Esophagus muscularis mucosa (tissue), 4 donors: ENCODE measurements at places on chromosomes 11 and 22. TPM values are rescaled to one million over a fixed set of nuclear protein-coding genes. Genes with fewer than 3 reads are reported as not detected.

EWSR1 gene
- total RNA-seq = 195 TPM

C11orf16 gene
- not detected for total RNA-seq

DRICH1 gene
- total RNA-seq = not detected

OR2AG2 gene
- total RNA-seq = not detected

GRAP2 gene
- 5.8 TPM for total RNA-seq

SMTNL1 gene
- not detected for total RNA-seq

GRCh38 chr11:11806586-11806985 lies 35.2 kb upstream of the USP47 start:
- H3K4me3 ChIP-seq = no peak overlapping the region
- peaks cover 14% of the 10 kb centered on the region for H3K4me1 ChIP-seq
- H3K27me3 ChIP-seq = no peaks in the 10 kb centered on the region
- no peaks in the 10 kb centered on the region for H3K36me3 ChIP-seq
- no peak overlapping the region for H3K27ac ChIP-seq

- no peaks in the 10 kb centered on the region for H3K36me3 ChIP-seq
- no peaks in the 10 kb centered on the region for H3K27me3 ChIP-seq
- H3K27ac ChIP-seq = no peak overlapping the region
- no peaks in the 10 kb centered on the region for H3K4me1 ChIP-seq
These were observed 146.6 kb downstream of the BBOX1 start for GRCh38 chr11:27187075-27187847.

DNA sequence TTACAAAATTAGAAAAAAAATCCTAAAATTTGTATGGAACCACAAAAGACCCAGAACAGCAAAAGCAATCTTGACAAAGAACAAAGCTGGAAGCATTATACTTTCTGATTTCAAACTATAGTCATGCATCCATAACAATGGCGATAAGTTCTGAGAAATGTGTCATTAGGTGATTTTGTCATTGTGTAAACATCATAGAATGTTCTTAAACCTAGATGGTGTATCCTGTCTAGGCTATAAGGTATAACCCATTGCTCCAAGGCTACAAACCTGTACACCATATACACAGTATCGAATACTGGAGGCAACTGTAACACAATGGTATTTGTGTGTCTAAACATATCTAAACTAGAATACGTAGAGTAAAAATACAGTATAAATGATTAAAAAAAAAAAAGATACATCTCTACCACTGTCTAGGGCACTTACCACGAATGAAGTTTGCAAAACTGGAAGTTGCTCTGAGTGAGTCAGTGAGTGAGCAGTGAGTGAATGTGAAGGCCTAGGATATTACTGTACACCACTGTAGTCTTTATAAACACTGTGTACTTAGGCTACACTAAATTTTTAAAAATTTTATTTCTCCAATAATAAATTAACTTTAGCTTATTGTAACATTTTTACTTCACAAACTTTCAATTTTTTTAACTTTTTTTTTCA lies 18.1 kb upstream of the SC5D start:
- no peaks in the 10 kb centered on the region for H3K27me3 ChIP-seq
- no peak overlapping the region for H3K27ac ChIP-seq
- DNase-seq = no peak

GRCh38 chr11:64216879-64217278 lies 9.1 kb downstream of the TRPT1 start:
- H3K27me3 ChIP-seq = no peaks in the 10 kb centered on the region
- H3K4me3 ChIP-seq = no peak overlapping the region
- H3K36me3 ChIP-seq = peaks cover 23% of the 10 kb centered on the region
- H3K4me1 ChIP-seq = no peaks in the 10 kb centered on the region

GRCh38 chr11:57751176-57751575 lies 443 bp downstream of the BTBD18 start:
- peaks cover 8% of the 10 kb centered on the region for H3K4me1 ChIP-seq
- no peaks in the 10 kb centered on the region for H3K27me3 ChIP-seq
- H3K4me3 ChIP-seq = no peak overlapping the region
- no peak for DNase-seq

DNA sequence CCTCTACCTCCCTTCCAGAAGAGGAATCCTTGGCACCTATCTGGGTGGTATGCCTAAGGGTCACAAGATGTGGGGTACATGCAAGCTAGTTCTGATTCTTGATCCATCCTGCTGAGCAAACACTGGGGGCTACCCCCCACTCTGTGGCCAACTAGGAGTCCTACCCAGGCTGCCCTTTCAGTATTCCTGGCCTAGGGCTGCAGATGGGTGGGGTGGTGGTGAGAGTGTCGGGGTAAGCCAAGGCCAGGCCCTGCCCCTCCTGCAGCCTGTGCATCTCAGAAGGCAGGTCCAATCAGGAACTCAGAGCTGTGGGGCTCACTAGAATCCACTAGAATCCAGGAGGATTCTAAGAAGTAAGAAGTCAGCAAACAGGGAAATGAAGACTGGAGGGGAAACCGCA lies 10.9 kb downstream of the SSH3 start:
- H3K4me1 ChIP-seq = peaks cover 19% of the 10 kb centered on the region
- H3K4me3 ChIP-seq = no peak overlapping the region
- H3K36me3 ChIP-seq = no peaks in the 10 kb centered on the region
- H3K27me3 ChIP-seq = no peaks in the 10 kb centered on the region
- no peak overlapping the region for H3K27ac ChIP-seq
- no peak for DNase-seq

GRCh38 chr11:33557201-33557600 lies 143.4 kb downstream of the C11orf91 start:
- H3K4me3 ChIP-seq = no peak overlapping the region
- no peaks in the 10 kb centered on the region for H3K36me3 ChIP-seq
- H3K4me1 ChIP-seq = no peaks in the 10 kb centered on the region
- no peaks in the 10 kb centered on the region for H3K27me3 ChIP-seq
- no peak for DNase-seq

DNA sequence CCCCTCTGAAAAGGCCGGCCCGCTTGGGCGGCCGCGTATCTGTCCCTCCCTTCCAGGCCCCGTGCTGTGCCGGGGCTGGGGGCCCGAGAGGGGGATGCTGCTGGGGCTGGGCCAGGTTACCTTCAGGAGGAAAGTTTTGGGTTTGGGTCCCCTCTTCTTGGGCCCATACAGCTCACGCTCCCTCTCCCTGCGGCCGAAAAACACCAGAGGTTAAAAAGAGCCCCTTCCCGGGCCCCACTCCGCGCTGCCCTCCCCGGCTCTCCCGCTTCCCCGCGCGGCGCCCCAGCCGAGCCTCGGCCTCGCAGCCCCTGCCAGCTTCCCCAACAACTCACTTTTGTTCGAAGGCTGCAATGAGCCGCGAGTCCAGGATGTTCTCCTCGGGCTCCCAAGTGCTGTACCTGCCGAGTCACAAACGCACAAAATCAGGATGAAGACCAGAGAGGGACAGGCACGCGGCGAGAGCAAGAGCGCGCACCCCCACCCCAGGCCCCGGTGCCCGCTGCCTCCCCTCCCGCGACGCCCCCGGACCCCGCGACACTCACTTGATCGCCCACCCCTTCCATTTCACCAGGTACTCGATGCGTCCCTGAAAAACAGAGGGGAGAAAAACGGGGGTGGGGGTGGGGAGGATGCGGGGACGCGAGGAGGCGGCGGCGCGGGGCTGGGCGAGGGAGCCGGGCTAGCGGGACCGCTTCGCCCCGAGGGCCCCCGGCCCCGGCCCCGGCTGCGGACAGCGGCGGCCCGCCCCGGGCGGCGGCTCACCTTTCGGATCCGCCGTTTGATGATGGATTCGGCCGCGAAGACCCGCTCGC lies 450 bp downstream of the CBX6 start:
- peaks cover 61% of the 10 kb centered on the region for H3K4me1 ChIP-seq
- no peaks in the 10 kb centered on the region for H3K27me3 ChIP-seq
- H3K4me3 ChIP-seq = peak overlapping the region; percentile 85

DNA sequence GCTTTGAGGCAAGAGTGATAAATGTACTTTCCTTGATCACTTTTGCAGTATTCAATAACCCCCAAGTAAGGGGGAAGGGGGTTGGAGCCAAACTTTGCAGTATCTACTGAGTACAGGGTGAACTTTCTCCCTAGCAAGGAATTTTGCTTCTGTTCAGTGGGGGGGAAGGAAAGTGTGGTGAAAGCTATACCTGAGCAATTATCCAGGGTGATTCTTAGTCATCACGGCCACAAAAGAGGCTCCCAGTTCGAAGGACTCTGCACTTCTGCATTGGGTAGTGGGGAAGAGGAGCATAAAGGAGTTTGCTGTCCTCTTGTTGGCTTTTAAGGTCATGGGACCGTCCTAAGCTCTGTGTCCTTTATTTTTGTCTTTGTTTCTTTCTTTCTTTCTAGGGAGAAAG lies 346.5 kb upstream of the SYN3 start:
- no peak for DNase-seq
- H3K4me1 ChIP-seq = no peaks in the 10 kb centered on the region
- H3K4me3 ChIP-seq = no peak overlapping the region
- no peaks in the 10 kb centered on the region for H3K27me3 ChIP-seq
- peaks cover 7% of the 10 kb centered on the region for H3K36me3 ChIP-seq
